Endodermal cell (in vitro differentiated cells): ENCODE measurements at places on chromosomes 4 and X.
A peak's percentile ranks its signal among the peaks of the same experiment; 100 is the strongest.

- no peak for DNase-seq
Measured at GRCh38 chr4:168509786-168510185, 12.9 kb downstream of the PALLD start.

GRCh38 chr4:75549019-75549418, 6.8 kb upstream of the ODAPH start:
- DNase-seq, result no peak

DNA sequence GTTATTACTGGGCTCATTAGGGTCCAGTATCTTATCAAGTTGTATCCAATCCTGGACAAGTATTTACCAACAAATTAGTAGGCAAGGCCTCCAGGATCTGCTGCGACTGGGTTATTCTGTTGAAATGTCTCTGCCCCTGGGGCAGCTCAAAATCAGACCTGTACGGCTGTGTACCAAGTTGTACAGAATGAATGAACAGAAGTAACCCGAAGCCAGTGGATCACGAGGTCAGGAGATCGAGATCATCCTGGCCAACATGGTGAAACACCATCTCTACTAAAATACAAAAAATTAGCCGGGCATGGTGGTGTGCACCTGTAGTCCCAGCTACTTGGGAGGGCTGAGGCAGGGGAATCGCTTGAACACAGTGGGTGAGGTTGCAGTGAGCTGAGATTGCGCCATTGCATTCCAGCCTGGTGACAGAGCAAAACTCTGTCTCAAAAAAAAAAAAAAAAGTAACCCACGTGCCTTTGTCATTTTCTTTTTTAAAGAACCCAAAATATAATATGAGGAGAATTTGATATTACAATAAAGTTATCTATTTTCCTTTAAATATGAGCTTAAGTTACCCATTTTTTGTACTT, 127.3 kb downstream of the CBR4 start:
- no peak for DNase-seq

- no peak for DNase-seq
Measured at GRCh38 chr4:165006456-165006855, 25.3 kb upstream of the TRIM60 start.

- DNase-seq, result no peak
Measured at GRCh38 chr4:155950461-155950860, 3.2 kb downstream of the CTSO start.

DNA sequence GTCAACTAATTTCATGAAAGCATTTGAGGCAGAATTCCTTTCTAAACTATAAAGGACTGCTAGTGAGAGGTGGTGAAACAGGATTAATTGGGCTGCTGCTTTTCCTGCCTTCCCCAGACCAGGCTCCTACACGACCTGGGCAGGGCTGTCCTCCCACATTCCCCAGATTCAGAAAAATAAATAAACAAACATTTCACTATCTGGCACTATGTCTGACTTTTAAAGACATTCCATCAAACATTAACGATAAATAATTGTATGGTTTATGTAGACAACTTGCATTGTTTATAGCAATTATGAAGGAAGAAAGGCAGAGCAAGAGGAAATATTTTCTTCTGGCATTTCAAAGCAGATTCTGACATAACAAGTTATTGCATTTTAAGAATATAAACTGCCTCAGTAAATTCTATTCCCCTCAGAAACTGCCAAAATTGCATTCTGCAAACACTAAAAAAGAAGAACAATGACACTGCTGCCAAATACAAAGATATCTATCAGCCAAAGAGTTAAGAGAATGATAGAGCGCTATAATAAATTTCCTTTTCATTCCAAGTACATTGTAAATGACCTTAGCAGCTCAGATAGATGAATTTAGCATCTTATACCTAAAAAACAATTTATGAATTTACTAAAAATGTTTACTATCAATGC, 214.7 kb upstream of the INTU start:
- no peak for DNase-seq

DNA sequence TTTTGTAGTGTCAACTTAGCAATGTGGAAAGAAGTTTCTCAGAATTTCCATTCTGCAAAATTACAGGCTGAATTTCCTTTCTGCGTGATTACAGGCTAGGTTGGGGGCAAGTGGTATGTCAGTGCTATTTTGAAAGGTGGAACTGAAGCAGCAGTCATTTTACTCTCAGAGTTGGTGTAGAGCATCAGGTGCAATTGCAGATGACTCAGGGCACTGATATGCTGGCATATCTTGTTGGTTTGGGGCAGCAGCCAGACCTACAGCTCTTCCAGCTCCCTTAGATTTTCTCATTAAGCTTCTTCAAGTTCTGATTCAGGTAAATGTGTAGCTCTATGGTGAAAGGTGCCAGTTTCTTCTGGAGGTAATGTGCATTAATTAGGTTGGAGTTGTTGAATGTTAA, 930.7 kb upstream of the PCDH10 start:
- no peak for DNase-seq

DNA sequence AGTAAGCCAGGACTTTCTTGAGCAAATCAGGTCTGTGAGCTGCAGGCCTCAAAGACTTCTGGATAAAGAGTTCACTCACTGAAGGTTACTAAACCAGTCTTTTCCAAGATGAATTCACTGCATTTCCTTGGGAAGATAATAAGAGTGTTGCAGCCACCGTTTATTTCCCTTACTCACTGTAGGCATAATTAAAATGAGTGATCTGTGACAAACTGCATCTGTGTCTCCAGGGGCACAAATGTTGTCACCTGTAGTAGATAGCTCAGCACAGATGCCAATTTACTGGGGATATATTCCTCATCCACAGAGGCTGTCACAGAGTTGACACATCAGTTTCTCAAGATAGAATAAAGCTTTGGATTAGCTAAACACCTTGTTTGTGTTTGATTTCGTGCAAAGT, 580.2 kb downstream of the SPRY1 start:
- DNase-seq, result no peak

- no peak for DNase-seq
Measured at GRCh38 chrX:9189286-9189685, 155.4 kb upstream of the FAM9B start.

- peak; percentile 44 for DNase-seq
Measured at GRCh38 chrX:118189628-118190027, 73.0 kb upstream of the KLHL13 start.

DNA sequence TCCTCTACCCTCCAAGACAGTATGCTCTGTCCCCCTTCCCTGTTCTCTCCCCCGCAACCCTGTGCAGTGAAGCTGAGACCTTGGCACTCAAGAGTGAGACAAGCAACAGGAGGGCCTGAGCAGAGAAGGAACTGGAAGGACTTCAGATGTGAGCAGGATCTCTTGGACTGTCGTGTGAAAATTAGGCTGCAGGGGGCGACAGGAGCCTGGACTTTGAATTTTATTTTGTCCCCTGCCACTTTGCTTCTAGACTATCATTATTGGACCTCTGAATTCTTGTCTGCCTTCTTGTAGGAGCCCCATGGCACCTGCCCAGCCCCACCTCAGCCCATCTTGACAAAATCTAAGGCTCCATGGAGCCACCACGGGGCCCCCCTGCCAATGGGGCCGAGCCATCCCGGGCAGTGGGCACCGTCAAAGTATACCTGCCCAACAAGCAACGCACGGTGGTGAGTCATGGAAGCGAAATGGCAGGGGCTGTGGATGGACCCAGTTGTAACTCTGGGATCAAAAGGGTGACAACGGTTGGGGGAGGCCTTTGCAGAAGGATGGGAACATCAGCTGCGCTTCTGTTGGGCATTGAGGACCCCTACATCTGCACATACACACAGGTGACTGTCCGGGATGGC, 1.7 kb downstream of the ARAF start:
- peak; percentile 70 for DNase-seq

DNA sequence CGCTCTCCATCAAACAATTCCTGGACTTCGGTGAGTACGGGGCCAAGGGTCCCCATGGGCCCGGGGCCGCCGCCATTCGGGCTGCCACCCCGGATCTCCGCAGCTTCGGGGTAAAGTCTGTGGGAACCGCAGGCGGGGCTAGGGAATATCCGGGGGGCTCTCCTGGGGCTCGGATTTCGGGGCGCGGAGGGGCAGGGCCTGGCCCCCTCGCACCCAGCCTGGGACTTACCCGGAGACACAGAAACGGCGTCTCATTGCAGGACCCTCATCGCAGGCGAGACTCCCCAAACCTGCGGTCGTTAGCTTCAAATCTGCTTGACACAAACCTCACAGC, 413 bp downstream of the PDK3 start:
- no peak for DNase-seq

DNA sequence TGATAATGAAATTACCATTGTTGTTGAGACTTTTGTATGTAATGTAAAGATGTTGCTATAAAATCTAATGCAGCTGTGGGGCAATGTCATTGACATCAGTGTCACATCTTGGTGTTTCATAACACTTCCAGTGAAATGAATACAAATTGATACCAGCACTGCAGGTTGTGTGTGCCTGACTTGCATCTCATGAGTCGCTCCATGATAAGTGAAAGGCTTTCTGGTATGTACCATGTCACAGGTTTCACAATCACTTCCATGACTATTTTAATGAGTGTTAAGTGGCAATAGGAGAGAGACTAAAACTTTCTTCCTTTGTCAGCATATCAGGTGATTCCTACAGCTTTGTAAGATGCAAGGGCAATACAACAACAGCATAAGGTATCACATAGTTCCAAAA, 94.4 kb downstream of the ABCB7 start:
- DNase-seq, result no peak

DNA sequence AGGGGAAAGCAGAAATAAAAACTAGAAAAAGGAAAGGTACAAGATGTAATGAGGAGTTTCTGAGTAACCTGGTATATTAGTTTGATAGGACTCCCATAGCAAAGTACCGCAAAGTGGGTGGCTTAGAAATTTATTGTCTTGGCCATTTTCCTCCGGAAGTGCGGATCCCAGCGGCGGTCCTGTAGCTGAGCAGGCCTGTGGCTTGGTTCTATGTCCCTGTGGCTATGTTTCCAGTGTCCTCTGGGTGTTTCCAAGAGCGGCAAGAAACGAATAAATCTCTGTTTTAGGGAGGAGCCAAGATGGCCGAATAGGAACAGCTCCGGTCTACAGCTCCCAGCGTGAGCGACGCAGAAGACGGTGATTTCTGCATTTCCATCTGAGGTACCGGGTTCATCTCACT, 44.0 kb upstream of the LDB2 start:
- no peak for DNase-seq

DNA sequence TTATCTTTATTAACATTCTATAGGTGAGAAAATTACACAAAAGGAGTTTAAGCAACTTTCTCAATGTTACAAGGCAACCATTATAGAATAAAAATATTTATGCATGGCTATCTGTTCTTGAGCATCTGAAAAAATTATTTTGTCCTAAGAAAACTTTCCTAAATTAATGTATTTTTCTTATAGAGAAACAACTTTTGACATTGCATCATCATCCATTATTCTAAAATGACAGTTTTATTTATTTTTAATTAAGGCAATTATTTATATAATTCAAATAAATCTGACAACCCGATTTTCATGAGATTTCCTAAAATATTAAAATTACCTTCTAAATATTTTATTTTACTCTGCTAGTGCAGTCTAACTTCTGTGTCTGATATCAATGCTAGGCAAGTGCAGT, 4.8 kb downstream of the BTC start:
- DNase-seq, result no peak

- DNase-seq, result peak; percentile 69
Measured at GRCh38 chrX:133970076-133970475, 15.3 kb downstream of the GPC3 start.

DNA sequence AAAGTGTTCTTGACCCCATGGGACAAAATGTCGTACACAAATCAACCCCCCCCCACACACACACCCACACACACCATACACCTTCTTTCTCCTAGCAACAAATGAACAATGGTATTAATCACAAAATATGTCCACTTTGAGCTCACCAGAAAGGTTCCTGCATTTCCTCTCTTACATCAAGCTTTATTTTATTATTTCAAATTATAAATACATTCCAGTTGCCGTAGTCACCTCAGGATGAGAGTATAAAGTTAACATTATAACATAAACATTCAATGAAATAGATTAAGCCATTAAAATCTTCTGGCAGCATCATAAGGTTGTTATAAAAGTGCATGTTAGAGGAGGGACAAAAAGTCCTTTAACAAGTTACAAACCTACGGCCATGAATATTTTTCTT, 7.3 kb downstream of the XK start:
- DNase-seq, result no peak

DNA sequence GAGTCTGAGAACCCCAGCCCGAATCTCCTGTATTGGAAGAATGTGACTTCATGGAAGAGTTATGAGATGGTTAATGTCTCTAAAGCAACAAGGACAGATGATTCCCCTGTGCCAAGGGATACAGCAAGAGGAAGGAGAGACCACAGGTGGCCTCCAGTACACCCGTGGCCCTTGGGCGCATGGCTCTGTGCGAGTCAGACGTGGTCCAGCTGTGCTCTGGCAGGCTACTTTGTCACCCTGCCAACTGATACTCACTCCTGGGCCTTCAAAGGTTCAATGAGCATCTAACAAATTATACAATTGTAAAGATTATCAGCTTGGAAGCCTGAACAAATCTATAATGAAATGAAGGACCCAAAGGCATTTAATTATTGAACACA, 71.7 kb downstream of the NYX start:
- DNase-seq, result no peak

DNA sequence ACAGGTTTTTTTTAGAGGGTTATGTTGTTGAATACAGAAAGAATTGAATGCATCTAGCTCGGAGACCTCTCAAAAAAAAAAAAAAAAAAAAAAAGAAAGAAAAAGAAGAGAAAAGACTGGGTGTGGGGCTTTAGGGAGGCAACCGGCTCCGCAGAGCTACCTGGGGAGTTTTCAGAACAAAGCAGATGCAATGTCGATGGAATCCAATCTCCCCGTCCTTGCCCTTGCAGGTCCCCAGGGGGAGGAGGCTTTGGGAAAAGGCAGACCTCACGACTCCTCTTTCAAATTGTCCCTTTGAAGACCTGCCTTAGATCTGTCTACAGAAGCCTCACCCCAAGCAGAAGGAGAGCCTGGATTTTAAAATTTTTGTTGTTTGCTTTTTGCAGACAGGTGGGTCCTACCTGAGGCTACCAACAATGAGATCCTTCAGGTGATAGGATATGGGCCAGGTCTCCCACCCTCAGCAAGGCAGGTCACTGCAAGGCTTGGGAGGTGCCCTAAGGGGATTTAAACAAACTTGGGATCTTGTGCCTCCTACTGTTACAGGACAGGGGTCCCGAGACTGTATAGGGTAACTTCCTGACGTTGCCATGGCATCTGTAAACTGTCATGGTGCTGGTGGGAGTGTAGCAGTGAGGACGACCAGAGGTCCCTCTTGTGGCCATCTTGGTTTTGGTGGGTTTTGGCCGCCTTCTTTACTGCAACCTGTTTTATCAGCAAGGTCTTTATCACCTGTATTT, 75.2 kb upstream of the PRKX start:
- peak; percentile 76 for DNase-seq

DNA sequence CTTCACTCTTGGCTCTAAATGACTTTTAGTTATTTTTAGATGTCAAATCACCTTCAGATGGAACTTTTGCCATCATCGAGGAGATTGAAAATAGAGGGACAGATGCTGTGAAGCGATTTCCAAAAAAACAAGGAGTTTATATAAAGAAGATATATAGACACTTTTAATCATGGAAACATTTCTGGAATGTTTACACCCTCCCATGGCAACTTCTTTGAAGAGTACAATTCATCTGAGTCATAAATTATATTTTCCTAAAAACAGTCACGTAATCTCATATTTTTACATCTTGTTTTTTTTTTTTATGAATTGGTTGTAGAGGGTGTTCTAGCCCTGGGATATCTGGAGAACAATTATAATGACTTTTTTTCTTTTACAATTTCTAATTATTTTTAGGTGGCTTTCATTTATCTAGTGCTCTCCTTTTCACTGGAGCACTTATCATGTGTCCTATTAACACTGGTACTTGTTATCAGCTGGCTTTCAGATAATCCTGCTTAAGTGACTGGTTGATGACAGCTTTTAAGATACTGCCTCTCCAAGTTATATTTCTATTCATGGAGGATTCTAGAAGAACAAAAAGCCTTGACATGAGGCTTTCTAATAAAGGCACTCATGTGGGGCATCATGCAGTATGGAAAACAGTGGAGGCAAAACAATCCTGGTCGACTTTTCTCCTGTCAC, 24.9 kb downstream of the PCDH7 start:
- no peak for DNase-seq
